Stimulated activated CD8-positive, alpha-beta memory T cell treated with anti-CD3 and anti-CD28 coated beads, Interleukin-7, amount 100 ng/mL, for 48 hours (primary cell): ENCODE measurements at places on chromosomes 11 and 22.
A peak's percentile ranks its signal among the peaks of the same experiment; 100 is the strongest.

GRCh38 chr22:29122041-29122440 lies 49.2 kb downstream of the KREMEN1 start:
- no peak for DNase-seq

DNA sequence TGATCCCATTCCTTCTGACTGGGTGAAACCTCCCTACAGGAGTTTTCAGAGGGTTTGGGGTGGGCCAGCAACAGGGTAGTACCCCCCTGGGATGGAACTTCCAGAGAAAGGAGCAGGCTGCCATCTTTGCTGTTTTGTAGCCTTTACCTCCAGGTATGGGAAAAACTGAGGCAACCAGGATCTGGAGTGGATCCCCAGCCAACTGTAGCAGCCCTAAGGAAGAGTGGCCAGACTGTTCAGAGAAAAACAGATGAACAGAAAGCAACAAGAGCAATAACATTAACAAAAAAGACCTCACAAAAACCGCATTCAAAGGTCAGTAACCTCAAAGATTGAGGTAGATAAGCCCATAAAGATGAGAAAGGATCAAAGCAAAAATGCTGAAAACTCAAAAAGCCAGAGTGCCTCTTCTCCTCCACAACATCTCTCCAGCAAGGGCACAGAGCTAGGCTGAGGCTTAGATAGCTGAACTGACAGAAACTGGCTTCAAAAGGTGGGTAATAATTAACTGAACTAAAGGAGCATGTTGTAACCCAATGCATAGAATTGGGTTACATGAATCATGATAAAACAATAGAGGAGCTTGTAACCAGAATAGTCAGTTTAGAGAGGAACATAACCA lies 1288.6 kb upstream of the CNTN5 start:
- no peak for DNase-seq

DNA sequence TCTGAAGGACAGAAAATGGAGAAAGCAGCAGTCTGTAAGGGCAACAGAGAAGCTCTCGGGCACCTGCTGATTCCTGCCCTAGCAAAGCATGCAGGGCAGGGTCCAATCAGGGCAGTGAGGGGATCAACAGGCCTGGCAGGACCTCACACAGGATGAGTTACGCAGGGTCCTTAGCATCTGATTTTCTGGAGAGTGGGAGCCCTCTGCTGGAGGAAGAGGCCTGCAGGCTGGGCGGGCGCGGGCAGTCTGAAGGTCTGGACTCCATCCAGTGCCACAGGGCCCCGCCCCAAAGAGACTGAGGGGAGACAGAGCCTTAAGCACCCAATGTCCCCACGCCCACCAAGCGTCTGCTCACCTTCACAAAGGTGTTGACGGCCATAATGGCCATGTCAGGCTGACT lies 28.9 kb downstream of the AP1B1 start:
- DNase-seq: no peak

- no peak for DNase-seq
Observed at GRCh38 chr22:45210577-45210976, 30.1 kb downstream of the KIAA0930 start.

DNA sequence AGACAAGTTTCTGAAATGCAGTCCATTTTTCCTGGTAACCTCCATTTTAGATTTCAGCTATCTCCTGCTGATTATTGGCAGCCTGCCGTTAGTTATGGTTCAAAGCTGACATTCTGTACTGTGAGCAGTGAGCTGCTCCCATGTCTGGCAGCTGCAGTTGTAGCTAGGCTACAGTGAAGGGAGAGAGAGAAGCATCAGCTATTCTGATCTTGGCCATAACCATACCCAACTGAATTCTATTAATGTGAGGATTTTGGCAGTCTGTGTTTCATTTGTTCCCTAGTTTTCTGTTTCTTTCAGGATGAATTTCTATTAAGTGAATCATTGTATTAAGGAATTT lies 33.4 kb downstream of the SIK2 start:
- DNase-seq: no peak

DNA sequence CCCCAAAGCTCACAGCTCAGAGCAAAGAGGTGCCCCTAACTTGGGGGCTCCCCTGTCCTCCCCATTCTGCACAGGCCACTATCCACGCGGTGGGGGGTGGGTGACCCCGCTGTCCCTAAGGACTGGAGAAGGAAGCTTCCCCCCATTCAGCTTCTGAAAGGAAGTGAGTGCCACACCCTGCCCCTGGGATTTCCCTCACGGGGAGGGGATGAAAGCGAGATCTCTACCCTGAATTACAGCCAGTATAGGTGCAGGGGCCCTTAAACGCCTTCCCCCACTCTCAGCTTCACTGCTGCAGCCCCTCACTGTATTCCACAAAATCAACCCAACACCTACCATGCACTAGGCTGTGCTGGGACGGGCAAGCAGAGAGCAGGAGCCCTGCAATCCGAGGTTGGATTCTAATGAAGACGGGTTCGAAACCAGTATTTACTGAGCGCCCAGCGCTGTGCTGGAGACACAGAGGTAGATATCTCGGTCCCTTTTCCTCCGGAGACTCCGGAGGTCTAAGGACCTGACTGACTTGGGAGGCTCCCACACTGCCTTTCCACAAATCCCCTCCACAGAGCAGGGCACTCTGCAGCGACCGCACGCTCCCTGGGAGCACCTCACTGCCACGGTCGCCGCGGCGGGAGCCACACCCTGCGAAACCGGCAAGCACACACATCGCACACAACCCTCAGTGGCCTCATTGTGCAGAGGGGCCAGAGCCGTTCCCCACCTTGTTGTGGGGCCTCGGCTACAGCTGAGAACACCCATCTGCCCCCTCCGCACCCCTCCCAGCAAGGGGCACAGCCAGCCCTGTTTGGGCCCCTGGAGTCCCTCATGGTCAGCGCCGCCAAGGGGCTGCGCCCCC lies 1.8 kb downstream of the AHNAK start:
- no peak for DNase-seq

GRCh38 chr11:92964471-92964870 lies 5.0 kb upstream of the MTNR1B start:
- DNase-seq: no peak

DNA sequence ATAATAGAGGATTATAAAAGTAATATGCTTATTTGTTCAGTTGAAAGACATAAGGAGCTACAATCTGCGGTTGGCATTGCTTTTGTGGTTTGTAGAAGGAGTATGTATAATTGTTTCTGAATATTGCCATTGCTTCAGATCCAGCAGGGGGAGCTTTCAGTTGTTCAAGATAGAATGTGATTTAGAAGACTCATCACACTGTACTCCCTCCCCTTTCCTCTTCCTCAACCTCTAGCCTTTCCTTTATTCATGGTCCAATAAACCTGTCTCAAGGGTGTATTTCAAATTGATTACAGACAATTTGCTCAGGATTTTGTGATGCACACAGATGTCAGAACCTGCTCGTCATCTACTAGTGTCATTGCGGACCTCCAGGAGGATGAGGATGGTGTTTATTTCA lies 9.8 kb downstream of the PRMT3 start:
- no peak for DNase-seq

DNA sequence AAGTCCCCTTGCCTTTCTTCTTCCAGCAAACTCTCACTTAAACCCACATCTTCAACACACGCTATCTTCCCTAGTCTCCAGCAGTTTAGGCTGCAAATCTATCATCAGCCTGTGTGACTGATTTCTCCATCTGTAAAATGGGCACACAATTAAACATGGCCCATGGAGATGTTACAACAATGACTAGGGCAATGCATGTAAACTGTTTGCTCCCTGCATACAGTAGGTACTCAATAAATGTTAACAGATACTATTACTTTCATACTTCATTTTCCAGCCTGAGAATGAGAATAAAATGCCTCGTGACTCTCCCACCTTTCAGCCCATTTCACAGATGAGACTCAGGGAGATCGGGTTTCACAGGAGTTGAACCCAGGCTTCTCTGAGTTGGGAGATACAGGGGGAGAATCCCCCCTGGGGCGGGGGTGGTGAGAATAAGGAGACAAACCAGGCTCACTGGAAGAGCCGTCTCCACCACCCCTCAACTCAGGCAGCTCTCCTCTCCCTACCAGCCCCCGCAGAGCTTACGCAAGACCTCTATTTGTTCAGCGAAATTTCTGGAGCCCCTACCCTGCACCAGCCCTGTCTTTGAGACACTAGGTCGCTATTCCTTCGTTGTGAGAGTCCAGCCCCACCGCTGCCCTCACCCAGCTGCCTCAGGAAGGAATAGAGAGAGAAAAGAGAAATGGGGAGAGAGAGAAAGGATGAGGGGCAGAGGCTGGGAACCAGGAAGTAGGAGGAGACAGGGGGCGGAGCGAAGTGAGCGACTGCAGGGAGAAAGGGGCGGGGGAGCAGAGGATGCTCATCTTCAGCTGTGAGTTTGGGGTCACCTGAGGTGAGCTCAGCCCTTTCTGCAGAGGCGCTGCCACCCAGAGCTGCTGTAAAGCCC lies 42.1 kb upstream of the KLHL35 start:
- DNase-seq: peak; percentile 63

DNA sequence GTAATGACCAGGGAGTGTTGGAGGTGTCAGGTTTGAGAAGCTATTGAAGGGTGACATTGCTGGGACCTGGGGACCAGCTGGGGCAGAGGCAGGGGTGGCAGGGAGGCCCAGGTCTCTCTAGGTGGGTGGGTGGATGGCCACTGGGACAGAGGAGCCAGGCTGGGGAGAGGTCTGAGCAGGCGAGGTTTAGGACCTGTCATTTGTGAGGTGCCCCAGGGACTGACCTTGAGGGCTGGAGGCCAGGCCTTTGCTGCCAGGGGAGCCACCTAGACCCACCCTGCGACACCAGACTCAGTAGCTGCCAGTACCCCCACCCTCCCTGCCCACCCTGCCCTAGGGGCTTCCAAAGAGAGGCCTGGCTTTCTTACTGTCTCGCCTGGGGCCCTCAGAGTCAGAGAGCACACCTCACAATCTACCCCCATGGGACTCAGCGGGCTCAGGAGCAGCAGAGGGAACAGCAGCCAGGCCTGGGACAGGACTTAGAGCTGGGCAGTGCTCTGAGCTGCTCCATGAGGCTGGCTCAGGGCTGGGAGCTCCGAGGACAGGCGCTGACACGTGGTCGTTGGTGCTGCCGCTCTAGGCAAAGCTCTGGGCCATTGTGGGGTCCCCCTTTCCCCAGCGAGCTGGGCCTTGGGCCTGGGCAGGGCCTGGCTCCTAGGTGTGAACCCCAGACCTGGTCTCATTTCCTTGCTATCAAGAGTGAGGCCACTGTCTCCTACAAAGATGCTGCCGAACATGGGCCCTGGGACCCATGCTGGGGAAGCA lies 28.6 kb upstream of the PPARA start:
- no peak for DNase-seq

GRCh38 chr11:94791216-94791889 lies 23.2 kb downstream of the AMOTL1 start:
- DNase-seq: no peak

GRCh38 chr11:10935015-10935559 lies 77.2 kb upstream of the ZBED5 start:
- DNase-seq: no peak

- DNase-seq: no peak
Observed at GRCh38 chr11:92313784-92314183, 89.2 kb downstream of the FAT3 start.

DNA sequence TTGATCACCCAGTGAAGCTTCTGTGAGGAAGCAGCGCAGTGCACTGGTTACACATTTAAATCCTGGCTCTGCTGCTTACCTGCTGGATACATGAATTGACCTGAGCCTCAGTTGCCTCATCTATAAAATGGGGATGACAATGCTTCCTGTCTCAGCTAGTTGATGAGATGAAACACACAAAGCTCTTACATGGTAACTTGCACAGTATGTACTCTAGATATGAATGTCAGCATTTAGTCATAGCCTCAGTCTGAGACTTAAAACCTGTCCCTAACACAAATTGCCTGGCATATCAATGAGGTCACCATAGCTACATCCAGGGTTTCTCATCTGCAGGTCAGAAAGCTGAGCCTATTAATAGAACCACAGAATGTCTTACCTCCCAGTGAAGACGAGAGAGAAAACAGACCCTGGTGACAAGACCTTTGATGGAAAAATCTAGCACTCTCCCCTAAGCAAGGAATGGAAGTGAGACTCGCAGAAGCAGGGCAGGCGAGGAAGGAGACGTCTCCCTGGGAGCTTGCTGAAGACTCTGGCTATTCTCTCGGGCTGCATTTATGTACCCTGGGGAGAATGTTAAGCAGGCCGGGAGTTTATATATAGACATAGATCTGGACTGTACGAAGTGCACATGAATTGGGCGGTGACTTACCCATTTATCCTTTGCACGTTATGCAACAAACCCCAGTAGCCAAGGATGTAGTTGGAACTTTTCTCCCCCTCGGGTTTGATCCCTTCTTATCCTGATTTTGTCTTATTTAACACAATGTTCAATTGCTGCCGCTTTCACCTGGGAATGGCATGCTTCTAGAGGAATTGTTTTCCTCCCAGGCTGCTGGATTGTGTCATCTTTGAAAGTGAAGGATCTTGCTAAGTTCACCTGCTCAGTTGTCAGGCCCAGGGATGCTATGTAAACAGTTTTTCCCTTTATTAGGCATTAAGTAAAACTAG lies 18.0 kb downstream of the SDHAF2 start:
- DNase-seq: no peak

DNA sequence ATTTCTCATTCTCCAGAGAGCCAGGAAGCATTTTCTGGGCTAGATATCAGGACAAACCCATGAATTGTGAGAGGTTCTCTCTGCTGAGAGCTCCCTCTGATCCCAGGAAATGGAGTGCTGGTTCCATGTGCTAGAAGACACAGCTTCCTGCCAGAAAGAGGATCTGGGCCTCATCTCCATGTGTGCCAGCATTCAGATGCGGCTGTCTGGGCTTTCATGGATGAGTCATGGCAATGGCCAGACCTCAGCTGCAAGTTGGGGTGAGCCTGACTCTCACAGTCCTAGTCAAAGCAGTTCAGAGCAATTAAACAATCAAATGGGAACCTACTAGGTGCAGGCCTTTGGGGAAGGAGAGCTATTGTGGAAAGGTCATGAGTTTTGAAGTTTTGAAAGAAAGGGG lies 82.3 kb upstream of the EED start:
- DNase-seq: no peak

DNA sequence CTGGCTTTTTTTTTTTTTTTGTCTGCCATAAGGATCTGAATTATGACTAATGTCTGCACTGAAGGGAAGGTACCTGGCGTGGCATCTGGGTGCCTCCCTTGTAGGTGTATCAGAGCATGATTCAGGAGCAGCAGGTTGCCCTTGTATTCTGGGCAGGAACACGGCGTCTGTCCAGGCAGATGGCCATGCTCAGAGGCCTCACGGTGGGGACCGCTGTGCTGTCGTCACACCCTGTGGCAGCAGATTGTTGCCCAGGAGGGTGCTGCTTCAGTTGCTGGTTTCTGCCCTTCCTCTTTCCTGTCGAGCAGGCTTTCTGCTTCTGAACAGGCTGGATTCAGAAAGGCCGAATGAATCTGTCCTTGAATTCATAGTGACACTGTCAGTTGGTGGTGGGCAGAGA lies 11.0 kb downstream of the ZNRF3 start:
- no peak for DNase-seq

GRCh38 chr11:111565114-111565720 lies 24.7 kb downstream of the LAYN start:
- DNase-seq: no peak

GRCh38 chr11:110948112-110948511 lies 235.9 kb upstream of the ARHGAP20 start:
- no peak for DNase-seq

DNA sequence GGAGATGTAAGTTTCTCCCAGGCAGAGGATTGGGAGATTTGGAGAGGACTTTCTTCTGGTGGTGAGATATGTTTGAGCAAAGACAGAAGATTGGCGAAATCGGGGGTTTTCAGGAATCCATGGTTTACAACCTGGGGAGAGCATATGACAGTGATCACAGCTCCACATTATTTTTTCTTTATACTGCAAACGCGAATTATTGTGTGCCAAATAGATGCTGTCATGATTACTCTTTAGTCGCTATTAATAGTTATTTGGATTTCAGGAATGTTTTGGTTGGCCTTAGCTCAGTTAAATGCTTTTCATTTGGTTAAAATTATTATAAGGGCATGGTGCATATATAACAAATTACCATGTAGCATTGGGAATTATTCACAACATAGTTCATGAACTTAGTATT lies 15.2 kb downstream of the ATXN10 start:
- DNase-seq: no peak
